ENCODE measurements at places on chromosomes 1 and 21.

DNA sequence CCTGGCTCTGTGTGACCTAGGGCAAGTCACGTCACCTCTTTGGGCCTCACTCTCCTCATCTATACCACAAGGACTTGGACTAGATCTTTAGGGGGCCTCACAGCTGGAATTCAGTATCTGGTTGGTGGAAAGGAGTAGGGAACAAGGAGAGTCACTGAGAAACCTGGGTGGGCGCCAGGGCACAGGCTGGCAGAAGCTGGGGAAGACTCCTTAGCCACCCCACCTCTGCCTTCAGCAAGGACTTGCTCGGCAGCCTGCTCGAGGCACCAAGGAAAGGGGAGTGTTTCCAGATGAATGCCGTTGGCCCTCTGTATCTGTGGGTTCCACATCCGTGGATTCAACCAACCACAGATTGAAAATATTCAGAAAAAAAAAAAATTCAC is 1.2 kb upstream of the OPTC start:
- no peak for DNase-seq

- DNase-seq, result no peak
Measured at GRCh38 chr21:43031121-43031619, 44.5 kb downstream of the CBS start.

DNA sequence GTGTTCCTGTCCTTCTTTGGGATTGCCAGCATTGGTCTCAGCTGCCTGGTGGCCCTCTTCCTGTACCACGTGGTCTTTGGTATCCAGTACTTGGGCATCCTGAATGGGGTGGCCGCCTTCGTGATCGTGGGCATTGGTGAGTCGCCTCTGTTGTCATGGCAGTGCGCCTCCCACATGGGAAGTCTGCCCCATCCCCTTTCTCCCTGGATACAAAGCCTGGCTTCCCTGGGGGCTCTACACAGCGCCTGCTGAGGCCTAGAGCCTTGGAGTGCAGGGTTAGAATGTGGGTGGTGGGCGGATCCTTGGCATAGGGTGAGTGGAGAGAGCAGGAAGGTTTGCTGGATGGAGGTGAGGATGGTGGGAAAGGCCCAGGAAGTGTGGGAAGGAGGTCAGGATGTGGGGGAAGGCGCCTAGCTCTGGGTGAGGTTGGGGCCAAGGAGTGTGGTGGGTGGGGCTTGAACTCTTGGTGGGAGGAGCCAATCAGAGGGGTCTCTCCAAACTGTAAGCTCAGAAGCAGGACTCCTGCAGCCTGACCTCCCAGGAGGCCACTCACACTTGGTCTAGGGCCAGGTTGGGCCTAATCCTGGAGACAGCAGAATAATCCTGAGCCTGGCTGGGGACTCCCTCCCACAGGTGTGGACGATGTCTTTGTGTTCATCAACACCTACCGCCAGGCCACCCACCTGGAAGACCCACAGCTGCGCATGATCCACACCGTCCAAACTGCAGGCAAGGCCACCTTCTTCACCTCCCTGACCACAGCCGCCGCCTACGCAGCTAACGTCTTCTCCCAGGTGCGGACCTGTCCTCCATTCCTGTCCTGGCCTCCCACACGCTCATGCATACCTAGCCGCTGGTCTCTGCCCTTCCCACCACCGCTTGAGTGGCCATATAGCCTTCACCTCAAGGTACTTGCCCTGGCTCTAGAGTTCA is 36.7 kb downstream of the DISP3 start:
- DNase-seq, result no peak

- no peak for DNase-seq
Measured at GRCh38 chr1:20373764-20374163, 83.1 kb downstream of the VWA5B1 start.

DNA sequence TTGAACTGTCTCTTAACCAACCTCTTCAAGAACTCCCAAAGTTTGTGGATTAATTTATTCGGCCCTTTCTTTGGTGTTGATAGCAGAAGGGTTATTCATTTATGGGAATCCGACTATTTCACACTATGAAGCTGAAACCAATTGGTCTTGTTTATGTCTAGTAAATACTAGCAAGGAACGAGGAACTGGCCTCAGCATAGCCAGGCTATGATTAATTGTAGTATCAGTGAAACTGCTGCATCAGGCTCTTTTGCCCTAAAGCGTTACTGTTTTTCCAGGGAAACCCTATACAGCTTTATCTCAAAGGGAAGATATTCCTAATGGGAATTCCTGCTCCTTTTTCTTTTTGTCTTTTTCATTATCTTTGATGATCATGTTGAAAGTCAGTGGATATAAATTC is 35.1 kb downstream of the CLEC20A start:
- no peak for DNase-seq

DNA sequence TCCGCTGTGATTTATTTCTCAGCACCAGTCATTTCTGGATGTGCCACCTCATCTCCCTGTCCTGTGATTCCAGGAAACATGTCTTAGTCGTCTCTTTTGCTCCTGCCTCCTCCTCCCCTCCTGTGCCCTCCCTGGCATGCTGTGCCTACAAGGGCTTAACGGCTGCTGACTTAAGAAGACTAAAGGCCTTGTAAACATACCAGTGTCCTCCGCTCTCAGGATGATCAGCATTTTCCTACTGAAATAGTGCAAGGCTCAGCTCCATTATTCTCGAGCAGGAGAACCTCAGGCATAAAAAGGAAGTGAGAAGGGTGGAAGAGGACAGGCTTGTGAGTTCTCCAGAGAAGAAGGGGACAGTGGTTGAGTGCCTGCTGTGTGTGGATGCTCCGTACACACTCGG is 61.6 kb upstream of the RUNX3 start:
- DNase-seq, result no peak

DNA sequence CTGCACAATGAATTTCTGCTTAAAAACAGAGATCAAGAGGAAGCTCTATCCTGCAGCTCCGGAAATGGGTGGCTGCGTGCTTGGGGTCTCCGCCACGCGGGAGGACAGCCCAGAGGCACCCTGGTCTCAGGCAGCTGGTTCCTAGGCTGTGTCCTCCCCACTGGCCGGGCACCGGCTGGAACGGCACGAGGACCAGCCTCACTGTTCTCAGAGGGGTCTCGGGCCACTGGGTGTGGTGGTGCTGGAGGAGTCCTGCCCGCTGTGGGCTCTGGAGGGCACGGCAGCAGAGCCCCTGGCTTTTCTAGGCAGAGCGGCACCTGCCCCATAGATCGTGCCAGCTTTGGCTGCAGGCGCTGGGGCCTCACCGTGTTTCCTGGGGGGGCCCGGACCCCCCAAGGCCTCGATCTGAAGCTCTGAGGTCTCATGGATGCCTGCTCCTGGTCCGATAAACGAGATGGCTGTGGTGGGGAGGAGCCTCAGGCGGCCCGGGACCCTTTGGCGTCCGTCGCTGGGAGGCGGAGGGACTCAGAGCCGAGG is 8.2 kb upstream of the RNF223 start:
- no peak for DNase-seq

- DNase-seq, result no peak
Measured at GRCh38 chr1:164706606-164706987, 147.6 kb downstream of the PBX1 start.

DNA sequence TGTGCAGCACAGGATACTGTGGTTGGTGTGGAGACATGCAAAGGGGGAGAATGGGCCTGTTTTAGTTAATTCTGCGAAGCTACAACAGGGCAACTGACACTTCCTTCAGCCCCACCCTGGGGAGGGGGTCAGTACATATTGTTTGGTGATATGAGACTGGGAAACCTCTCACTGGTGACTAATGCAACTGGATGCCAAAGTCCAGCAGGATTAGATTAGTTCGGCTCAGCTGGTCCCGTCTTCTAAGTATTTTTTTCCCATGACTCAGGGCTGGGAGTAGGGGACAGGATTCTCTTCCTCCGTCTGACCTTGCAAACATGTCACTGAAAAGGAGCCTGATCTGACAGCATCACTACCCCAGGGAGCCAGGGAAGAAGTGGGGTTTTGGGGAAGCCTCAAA is 43.0 kb downstream of the PLXNA2 start:
- no peak for DNase-seq

GRCh38 chr21:41482301-41482700 is 25.7 kb downstream of the TMPRSS2 start:
- DNase-seq, result no peak

- DNase-seq, result no peak
Measured at GRCh38 chr1:119298687-119299303, 69.8 kb upstream of the HAO2 start.

GRCh38 chr1:229370601-229371021 is 27.8 kb upstream of the CCSAP start:
- DNase-seq, result no peak

DNA sequence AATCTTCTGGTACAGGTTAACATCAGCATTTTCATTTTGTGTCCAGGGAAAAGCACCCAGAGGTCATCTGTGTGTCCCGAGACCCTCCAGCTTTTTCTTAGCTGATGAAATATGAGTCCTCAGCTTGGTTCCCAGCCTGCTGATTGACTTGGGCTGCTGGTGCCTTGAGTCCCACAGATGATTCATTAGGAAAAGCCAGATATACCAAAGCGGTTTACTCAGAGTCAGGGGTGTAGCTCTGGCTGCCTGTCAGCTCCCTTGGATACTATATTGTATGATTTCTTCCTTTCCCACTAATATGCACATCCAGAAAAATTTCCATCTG is 43.7 kb upstream of the MAB21L3 start:
- no peak for DNase-seq

DNA sequence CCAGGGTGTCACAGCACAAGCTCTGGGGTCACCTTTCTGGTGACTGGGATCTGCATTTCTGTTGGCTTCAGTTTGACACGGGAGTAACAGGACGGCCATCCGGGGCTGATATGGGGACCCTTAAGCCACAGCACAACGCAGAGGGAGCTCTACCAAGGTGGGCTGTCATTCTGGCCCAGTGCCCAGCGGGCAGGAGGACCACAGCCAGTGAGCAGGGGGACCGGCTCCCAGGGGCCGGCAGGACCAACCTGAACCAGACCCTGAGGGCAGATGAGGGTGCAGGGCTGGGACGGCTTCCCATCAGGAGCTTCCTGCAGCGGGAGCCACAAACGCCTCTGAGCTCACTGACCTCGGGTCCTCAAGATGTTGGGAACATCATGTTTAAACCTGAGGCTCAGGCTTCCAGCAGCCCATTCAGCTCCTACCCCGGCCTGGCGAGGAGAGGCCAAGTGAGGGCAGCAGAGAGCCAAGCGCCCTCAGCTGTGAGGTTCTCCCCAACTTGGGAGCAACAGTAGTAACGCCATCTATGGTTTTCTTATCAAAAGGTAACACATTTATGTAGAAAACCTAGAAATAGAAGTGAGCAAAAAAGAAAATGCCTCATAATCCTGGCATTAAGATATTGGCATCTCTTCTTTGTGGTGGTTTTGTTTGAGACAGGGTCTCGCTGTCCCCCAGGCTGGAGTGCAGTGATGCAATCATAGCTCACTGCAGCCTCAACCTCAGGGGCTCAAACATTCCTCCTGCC is 26.8 kb downstream of the TMEM201 start:
- DNase-seq, result no peak

GRCh38 chr1:171877701-171878100 is 36.4 kb downstream of the DNM3 start:
- no peak for DNase-seq

GRCh38 chr1:233105225-233105624 is 154.8 kb downstream of the NTPCR start:
- DNase-seq, result no peak

GRCh38 chr21:43951911-43952703 is 60.0 kb upstream of the TRAPPC10 start:
- DNase-seq, result no peak

DNA sequence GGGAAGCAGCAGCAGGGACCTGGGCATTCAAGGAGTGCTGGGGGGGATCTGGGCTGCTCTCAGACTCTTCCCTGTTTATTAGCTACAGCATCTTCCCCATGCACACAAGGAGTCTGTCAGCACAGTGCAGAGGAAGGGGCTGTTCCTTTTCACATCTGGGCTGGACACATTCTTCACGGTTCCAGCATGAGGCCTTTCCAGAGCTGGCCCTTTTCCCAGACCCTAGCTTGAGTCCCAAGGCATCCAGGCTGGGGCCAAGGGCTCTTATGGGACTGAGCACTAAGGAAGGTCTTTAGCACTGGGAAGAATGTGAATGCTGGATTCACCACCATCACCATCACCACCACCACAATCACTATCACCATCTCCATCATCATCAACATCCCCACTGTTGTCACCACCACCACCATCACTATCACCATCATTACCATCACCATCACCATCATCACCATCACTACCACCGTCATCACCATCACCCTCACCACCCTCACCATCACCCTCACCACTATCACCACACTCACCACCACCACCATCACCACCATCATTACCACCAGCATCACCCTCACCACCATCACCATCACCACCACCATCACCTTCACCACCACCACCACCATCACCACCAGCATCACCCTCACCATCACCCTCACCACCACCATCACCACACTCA is 28.4 kb downstream of the PARK7 start:
- no peak for DNase-seq

DNA sequence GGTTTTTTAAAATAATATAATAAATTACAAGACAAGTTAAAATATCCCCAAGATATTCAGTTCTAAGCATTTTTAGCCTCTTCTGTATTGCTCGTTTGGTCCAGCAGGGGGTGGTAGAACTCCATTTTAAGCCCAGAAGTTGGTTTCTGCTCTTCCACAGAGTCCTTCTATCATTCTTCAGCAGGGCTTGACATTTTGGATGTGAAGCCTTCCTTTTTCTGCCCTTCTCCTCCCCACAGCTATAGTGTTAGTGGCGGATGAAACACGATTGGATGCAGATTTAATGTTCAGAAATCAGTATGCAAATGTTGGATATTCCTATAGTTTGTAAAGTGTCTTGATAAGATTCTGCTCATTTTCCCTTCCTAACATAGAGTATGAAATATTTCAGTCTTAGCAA is 1.4 kb downstream of the NCAM2 start:
- DNase-seq, result peak; percentile 3

- no peak for DNase-seq
Measured at GRCh38 chr1:208171616-208172422, 72.4 kb downstream of the PLXNA2 start.

DNA sequence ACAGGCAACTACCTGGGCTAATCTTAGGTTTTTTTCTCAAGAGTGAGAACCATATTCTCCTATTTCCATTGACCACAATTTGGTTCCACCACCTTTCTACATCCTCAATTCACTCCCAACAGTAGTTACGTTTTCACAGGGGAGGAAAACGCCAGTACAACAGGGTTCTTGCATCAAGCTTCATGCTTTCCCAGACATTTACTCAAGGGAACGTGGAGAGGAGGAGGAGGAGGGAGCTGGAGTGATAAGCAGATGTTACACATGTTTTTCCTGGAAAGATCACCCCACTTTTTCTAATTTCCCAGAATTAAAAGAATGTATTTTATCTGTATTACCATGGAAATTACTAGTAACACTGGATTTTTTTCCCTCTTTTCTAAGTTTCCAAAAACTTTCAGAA is 58.3 kb downstream of the RGS5 start:
- DNase-seq, result no peak

- DNase-seq, result no peak
Measured at GRCh38 chr1:51442198-51442597, 76.9 kb downstream of the EPS15 start.

GRCh38 chr1:69258842-69259241 is 308.9 kb upstream of the LRRC7 start:
- DNase-seq, result no peak

All from NCI-H526 treated with DMSO at 0.1 percent for 48 hours (cell line).